Fibroblast of skin of right biceps (primary cell): ENCODE measurements at places on chromosomes 5 and 9.
A peak's percentile ranks its signal among the peaks of the same experiment; 100 is the strongest.

DNA sequence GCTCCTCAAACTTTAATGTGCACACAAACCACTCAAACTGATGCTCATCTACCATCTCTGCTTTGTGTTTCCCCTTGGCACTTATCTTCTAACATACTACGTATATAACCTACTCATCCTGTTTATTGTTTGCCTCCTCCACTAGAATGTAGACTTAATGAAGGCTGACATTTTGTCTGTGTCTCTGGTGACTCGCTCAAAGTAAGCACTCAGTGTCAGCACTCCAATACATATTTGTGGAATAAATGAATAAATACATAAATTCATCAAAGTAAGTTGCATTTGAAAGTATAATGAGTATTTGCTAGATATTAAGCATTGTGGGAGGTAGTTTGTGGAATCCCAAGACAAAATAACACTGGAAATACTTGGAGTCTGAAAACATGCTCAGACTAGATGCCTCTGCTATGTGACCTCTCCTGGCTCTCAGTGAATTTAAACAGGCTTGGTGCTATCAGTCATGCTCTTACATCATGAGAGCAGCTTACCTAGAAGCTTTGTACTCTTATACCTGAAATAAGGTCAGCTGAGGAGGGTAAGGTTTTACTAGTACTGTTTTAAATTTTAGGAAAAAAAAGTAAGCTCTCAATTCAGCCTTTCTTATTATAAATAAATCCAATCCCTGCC, 37.0 kb upstream of the RANBP6 start:
- DNase-seq, result no peak

GRCh38 chr9:109880276-109881169, 100.5 kb downstream of the PALM2AKAP2 start:
- DNase-seq, result peak; percentile 33

- DNase-seq, result no peak
These were observed 275.4 kb downstream of the FSTL4 start for GRCh38 chr5:133336969-133337410.

- DNase-seq, result peak; percentile 10
These were observed 17.6 kb downstream of the RNF38 start for GRCh38 chr9:36382484-36382883.

DNA sequence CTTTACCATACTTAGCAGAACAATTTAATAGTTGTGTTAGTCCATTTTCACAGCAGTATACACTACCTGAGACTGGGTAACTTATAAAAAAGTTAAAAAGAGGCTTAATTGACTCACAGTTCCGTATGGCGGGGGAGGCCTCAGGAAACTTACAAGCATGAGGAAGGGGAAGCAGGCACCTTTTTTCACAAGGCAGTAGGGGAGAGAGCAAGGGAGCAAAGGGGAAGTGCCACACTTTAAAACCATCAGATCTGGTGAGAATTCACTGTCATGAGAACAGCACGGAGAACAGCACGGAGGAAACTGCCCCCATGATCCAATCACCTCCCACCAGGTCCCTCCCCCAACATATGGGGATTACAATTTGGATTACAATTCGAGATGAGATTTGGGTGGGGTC, 269.9 kb downstream of the MTRR start:
- no peak for DNase-seq

- peak; percentile 77 for DNase-seq
These were observed 268.2 kb downstream of the MAST4 start for GRCh38 chr5:66864240-66864884.

GRCh38 chr9:136791516-136792276, 552 bp downstream of the TMEM141 start:
- peak; percentile 27 for DNase-seq

DNA sequence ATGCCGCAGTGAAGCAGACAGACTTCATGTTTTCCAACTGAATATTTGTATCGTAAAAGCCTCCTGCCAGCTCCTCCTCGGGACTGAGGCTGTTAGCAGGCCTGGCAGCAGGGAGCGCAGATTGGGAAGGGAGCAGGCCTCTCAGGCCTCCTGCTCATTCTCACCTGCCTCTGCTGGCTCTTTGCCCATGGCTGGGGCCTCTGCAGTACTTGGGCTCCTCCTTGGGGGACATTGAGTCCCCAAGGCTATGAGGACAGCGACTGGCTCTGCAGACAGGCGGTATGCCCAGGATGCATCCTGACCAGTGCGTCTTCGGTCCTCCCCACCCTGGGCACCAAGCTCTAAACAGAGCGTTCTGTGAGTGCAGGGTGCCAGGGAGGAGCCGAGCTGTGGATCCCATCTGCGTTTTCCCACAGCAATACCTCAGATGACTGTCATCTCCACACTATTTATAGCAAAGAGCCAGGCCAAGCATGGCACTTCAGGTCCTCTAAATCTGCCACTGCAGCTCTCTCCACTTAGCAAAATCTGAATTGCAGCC, 38.7 kb downstream of the TSTD2 start:
- DNase-seq, result no peak

- DNase-seq, result peak; percentile 36
These were observed 67.8 kb downstream of the FAT2 start for GRCh38 chr5:151523335-151523734.

DNA sequence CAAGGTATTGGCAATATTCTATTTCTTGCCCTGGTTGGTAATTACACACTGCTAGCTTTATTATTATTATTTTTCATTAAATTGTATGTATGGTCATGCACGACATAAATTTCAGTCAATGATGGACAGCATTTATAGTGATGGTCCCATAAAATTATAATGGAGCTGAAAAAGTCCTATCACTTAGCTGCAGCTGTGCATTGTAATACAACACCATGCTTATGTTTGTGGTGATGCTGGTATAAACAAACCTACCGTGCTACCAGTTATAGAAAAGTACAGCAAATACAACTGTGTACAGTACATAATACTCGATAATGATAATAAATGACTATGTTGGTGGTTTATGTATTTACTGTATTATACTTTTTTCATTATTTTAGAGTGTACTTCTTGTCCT, 65.5 kb downstream of the NR3C1 start:
- no peak for DNase-seq

DNA sequence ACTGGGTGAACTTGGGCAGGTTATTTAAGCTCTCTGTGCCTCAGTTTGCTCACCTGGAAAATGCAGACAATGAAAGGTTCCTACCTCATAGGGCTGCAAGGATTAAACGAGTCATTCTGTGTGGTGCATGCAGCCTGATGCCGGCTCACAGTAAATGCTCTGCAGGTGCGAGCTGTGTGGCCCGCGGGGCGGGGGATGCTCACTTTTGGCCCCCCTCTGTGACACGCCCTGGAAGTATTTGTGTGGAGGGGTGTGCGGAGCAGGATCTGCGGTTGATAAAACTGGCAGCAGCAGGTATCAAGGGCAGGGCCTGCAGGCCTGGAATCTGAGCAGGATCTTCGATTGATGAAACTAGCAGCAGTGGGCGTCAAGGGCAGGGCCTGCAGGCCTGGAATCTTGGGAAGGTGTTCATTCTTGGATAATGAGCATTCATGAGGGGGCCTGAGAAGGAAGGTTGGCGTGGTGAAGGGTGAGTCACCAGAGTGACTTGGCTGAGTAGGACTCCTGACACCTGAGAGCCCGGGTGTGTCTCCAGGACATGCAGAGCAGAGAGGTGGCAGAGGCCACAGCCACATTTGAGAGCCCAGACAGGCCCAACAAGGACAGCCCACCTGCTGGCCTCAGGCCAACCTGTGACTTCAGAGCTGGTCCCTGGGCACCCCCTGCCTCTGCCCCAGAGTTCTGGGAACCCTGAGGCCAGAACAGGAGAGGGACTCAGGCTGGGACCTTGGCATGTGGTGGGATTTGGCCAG, 11.9 kb downstream of the UNC5A start:
- DNase-seq, result no peak

DNA sequence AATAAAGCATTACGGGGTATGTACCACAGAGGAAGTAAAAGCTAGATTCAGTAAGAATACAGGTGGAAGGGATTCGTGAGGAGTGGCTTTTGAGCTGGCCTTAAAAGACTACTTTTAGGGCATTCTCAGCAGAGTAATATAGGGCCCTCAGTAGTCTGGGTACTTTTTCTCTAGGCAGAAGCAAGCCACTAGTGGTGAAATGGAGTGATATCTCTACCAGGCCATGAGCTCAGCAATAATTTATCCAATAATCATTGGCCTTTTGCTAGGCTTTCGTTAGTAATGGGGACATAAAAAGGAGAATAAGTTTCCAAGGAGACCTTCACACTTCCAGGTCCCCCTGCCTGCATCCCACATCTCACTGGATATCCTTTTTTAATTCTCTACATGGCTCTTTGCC, 1.7 kb downstream of the POLR3G start:
- DNase-seq, result no peak

- no peak for DNase-seq
These were observed 131.2 kb upstream of the HAND1 start for GRCh38 chr5:154609251-154609650.
